ENCODE measurements at places on chromosomes 1 and 21.

DNA sequence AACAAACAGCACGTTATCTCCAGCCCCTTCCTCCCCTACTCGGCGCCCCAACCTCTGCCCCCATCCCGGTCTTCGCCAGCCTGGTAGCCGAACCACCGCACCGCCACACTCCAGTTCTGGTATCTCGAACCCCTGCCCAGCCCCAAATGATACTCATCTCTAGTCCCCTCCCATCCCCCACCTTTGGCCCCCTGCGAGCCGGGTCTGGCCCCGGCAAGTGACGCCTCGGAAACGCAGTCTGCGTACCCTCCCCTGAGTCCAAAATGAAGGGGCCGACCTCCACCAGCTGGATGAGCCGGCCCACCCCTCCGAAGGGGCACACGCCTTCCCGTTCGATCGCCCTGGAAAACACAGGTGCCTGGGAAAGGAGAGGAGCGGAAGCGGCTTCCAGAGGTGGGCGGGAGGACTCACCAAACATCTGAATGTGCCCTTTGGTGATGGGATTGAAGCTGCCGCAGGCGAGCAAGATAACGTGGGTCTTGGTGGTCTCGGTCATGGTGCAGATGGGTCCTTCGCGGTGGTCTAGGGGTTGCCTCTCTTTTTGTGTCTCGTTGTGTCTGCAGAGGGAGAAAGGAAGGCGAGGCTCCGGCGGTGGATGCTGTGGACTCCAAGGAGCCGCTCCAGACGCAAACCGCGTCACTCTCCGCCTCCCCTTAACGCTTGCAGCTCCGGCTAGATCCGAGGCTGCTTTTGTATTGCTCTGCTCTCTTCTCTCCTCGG is at the start of gene NMNAT2:
Gene NMNAT2, minus strand, starts transcription at position 609 of the 720 bp plus-strand sequence. Its CDS starts 113 bp downstream, at position 496.
- no peak for DNase-seq

DNA sequence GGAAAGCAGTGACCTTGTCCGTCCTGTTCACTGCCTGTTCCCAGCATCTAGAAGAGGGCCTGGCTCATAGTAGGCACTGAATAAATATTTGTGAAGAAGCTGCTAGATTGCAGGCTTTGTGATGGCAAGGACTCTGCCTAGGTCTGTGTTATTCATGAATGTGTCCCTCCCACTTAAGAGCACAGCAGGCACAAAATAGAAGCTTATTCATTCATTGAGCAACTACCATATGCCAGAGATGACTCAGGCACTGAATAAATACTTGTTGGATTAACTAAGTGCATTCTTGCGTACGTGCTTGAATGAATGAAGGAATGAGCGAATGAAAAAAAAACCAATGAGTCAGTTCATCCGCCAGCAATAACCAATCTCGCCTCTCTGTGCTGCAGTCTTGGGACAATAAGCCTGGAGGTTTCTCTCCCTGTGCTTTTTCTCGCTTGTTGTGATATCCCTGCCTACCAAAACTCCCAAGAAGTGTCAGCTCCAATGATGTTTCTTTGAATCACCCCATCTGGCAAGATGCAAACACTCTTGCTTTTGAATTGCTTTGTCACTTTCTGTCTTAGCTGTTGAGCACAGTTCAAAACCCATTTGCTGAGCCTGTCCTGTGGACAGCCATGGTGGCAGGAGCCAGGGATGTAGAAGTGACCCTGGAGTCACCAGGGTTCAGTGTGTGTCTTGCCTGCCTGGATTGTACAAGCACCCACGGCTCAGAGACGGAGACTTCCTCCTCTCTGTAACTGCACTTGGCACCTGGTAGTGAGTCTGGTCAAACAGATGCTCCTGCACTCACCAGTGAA is 143.9 kb downstream of the KAZN start:
- DNase-seq = no peak

DNA sequence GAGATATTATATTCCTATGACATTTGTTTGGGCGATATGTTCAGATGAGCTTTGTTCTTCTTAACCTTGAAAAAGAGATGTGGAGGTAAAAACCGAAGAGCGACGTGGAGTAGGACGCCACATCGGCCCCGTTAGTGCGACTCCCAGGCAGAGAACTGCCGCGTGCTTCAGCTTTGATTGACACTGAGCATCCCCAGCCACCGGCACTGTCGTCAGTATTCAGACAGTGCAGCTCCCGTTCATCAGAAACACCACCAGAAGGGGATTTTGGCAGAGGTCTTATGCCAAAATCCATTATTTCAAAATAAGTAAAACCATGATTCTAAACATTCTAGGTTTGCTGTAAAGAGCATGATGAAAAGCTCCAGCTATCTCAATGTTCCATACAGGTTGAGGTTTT is 66.5 kb downstream of the AGPAT3 start:
- no peak for DNase-seq

GRCh38 chr1:44422161-44422560 is 17.1 kb downstream of the RNF220 start:
- DNase-seq = no peak

DNA sequence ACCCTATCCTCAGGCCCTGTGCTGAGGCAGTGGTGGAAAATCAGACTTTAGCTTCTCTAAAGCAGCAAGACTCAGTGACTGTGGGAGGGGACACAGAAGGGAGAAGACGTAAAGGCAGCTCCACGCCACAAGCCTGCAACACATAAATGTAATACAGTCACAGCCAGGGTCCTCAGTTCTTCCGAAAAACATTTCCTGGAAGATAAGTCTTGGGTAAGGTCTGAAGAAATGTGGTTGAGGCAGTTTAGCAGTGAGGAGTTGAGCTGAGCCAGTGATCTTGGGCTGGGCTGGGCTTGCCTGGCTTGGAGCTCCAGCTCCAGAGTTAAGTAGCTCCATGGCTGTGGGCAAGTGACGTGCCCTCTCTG is 127.8 kb upstream of the ADAR start:
- no peak for DNase-seq

DNA sequence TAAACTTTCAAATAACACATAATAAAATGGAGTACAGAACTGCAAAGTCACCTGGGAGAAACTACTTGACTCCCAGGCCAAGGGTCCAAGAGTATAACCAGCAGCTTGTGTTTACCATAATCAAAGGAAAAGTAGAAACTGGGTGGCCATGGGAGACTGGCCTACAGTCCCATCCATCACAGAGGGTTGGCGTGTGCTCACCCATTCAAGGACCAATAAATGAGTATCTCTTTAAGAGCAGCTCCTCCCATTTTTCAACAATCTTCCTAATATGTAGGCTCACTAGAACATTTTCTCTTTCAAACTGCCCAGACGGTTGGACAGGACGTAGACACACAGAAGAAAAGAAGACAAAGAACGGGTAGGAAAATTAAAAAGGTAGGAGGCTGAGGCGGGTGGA is at the start of gene FMO3:
Gene FMO3, plus strand, starts transcription at position 302 of the 400 bp plus-strand sequence. CDS start 1,754 bp downstream, outside the sequence.
- no peak for DNase-seq

DNA sequence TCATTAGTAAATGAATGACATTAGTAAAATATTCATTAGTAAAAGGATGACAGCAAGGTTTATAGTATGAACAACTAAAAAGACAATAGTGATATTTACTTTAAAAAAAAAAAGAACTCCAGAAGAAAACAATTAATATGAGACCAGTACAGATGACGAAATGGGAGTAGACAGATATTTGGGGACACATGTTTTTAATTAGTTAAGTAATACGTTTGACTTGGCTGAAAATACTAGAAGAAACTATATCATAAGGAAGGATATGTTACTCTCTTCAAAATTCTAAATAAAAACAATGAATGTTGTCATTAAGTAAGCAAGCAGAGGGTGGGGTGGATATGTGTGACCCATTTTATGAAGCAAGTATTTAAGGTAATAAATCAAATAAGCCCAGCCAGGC is 61.9 kb downstream of the GPATCH2 start:
- DNase-seq = no peak

DNA sequence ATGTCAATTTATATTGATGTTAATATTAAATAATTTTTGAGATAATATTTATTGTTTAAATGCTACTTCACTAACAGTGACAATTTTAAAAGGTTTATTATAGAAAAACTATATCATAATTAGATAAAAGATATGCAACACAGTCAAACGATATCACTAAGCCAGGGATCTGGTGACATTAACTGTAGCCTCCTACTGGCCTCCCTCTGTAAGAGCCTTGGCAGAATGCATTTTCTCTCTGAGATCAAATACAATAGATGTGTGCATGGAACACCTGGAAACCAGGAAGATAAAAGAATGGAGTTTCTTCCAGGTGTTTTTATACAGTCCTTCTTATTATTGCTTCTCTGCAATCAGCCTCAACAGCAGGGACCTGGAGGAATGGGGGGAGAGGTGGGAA is 1762.1 kb downstream of the BRINP3 start:
- no peak for DNase-seq

DNA sequence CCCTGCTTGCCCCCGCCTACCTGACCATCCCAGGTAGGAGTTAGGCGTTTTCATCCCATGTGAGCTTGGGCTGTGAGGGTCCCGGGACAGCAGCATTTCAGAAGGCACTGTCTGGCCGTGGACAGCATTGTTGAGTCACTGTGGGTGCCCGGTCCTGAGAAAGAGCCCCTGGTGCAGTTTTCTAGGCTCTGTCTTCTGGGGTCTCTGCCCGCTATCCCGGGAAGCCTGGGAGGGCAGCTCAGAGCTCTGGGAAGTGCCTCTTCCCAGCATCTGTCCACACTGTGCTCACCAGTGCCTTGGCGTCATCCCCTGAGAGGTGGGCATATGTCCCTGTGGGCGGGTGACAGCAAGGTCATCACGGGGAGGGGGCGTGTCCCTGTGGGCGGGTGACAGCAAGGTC is 11.4 kb upstream of the ZNF669 start:
- DNase-seq = no peak

GRCh38 chr1:17434601-17435000 is 4.9 kb downstream of the RCC2 start:
- no peak for DNase-seq

GRCh38 chr1:47676311-47677054 is 238.6 kb downstream of the FOXD2 start:
- DNase-seq = no peak

DNA sequence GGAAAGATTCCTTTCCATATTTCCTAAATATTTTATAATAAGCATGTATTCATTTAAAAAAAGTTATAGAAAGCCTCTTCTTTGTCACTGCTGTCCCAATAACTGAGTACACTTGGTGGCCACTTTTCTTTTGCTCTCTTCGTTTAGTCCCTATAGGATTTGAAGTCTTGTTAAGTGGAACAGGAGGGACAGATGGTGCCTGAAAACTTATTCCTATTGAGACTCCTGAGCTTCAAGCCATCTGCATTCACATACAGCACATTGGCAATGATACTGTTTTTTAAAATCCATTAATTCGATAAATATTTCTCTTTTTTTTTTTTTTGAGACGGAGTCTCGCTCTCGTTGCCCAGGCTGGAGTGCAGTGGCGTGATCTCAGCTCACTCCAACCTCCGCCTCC is 2.0 kb upstream of the ZBTB40 start:
- no peak for DNase-seq

Data from stimulated activated CD4-positive, alpha-beta T cell treated with anti-CD3 and anti-CD28 coated beads, Interleukin-1b, Interleukin-23, amount 100 ng/mL, for 1 hour (primary cell).